ENCODE measurements at places on chromosomes 12 and 14.

DNA sequence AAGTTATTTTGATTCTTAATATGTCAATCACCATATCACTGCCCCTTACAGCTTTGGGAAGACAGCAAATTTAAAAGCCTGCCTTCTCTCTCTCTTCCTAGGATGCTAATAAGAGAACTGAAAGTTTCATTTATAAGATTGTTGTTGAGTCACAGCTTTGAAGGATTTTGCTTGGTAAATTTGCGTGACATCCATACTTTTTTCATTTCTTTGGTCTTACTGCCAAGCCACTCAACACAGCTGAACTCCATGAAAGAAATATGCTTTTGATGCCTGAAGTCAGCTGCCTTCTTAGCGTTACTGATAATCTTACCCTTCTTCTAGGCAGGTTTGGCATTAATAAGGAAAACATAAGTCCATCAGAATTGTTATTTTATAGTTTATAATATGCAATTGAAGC, 155.0 kb downstream of the CRADD start:
- no peak for DNase-seq

GRCh38 chr14:52563120-52563519, 10.5 kb downstream of the GPR137C start:
- no peak for DNase-seq

DNA sequence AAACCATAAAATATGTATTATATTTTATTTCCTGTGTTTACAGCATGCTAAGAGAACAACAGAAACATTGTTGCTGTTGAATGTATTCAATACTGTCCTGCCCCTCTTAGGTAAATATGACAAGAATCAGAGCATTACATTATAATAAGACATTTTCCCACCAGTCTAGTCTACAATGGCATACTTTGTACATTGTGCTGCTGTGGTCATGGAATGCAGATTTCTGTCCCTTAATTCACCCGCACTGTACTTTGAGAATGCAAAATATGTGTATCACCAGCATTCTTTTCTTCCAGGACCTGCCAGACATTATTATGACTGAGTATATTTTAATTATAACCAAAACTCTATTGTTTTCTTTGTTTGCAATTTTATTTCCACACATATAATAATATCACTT, 16.5 kb upstream of the OR10AD1 start:
- DNase-seq = no peak

- DNase-seq = no peak
Observed at GRCh38 chr12:13981296-13981962, at the start of gene GRIN2B. Gene GRIN2B (minus strand): TSS chr12:13981602. CDS start chr12:13866208, 115,394 bp downstream.

GRCh38 chr14:31964490-31964889, 112.6 kb upstream of the ARHGAP5 start:
- no peak for DNase-seq

Data from stimulated activated CD8-positive, alpha-beta memory T cell treated with anti-CD3 and anti-CD28 coated beads, Interleukin-7, amount 100 ng/mL, for 1 hour (primary cell).